ENCODE measurements at places on chromosomes 5 and 9. TPM values are rescaled to one million over a fixed set of nuclear protein-coding genes. Genes with fewer than 3 reads are reported as not detected.

DNA sequence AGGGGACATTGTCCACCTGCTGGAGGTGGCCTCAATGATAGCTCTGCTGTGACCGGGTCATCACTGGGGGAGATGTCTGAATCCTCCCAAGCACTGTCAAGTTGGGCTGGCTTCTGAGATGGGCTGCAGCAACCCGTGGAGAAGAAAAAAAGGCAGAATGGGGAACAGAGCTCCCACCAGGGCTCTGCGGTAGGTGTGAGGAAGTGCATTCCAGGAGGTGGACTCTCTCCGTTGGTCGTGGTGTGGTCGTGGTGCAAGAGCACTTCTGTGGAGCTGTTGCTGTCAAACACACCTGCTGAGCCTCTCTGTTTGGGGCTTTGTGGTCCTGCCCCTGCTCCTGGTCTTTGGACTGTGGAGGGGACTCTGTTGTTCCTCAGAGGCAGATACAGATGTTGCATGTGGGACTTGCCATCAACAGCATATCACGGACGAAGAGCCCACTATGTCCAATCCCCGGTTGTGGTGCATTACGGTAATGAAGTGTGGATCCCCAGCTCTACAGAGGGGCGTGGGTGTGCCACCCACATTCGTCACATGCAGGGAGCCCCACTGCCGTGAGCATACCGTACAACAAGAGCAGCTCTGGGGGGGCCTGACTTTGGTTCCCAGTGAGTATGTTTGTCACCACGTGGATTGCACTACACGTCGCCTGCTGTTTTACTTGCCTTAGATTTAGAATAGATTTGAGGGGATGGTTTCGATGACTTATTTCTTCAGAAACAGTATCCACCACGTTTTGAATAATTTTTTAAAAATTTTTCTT lies 36.0 kb upstream of the PITX1 start:
- no peak for DNase-seq

Gene PCDHB14
- 0.27 TPM for total RNA-seq

GRCh38 chr5:32505756-32506155 lies 61.2 kb upstream of the ZFR start:
- no peak for DNase-seq

- no peak for DNase-seq
Measured at GRCh38 chr5:7096294-7096693, 299.6 kb upstream of the ADCY2 start.

Gene ZNF883
- not detected for total RNA-seq

Gene NFIB
- 6.6 TPM for total RNA-seq

GRCh38 chr5:159163027-159163700 lies 46.2 kb downstream of the RNF145 start:
- peak; percentile 32 for DNase-seq

DNA sequence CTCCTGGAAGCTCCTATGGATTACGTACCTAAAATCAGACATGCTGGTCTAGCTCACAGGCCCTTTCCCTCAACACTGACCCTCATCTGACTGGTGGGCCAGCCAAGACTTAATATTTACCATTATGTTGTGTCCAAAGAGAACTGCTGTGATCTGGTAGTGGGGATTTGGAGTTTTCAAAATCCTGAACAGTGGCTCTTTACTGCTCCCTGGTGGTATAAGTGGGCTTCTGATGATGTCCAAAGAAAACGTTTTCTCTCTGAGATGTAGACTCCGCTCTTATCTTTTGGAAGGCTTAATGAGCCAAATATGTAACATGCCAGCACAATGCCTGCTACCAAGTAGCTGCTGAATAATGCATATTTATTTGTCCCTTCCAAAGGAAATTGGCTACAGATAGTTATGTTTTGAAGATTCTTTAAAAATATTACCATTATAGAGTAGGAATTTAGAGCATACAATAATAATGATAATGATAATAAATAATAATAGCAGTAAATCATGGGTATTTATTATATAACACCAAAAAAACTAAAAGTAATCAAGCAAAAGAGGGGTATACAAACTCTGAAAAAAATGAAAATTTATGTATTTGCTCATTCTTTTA lies 406.6 kb upstream of the TNC start:
- peak; percentile 47 for DNase-seq

DNA sequence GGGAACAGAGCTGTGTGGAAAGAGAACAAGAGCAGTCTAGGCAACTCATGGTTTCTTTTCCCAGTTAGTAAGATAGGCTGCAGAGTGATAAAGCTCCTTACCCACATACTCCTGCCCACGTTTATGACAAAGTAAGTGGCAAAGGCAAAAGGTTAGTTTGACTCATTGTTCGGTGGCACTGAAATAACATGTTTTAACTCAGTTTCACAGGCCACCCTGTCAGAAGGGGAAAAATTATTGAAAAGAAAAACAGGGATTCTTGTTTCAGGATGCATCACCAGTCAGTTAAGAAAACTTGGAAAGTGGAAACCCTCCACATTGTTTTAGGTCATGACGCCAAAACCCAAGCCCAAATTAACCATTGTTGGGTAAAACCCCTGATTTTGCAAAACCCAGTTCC lies 22.3 kb upstream of the DAB2 start:
- DNase-seq = no peak

Gene ZNG1E
- 84.9 TPM for total RNA-seq

Gene RNF44
- total RNA-seq = 58.4 TPM

DNA sequence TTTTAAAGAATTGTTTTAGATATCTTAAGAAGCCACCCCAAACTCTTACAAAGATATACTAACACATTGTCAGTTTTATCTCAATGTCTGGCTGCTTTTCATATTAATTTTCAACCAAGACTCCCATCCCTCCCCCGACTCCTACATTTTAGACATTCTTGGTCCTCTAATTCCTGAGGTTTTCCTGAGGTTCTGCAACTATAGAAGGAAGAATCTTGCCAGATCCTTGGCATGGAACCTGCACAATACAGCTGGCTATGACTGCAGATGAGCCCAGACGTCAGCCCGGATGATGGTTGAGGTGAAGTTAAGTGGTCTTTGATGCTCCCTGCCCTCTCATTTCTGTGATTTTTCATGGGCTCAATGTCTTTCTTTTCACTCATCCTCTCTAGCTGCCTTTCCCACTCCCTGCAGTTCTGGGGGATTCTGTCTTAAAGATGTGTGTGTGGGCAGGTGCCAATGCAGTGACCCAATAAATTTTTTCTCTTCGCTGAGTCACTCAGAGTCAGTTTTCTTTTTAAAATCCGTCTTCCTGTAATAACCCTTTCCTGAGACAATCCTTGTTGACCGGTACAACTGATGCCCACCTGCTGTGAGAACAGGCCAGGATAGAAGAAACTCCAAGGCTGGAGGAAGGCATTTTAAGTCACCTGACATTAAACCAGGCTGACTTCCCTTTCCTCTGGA lies 237.8 kb upstream of the GAS1 start:
- no peak for DNase-seq

- no peak for DNase-seq
Measured at GRCh38 chr9:127574072-127574993, 37.7 kb upstream of the STXBP1 start.

GRCh38 chr9:14542071-14542470 lies 151.2 kb downstream of the ZDHHC21 start:
- DNase-seq = no peak

Gene MCTP1
- total RNA-seq = 0.44 TPM

- no peak for DNase-seq
Measured at GRCh38 chr5:82816926-82817325, 260.3 kb downstream of the TMEM167A start.

DNA sequence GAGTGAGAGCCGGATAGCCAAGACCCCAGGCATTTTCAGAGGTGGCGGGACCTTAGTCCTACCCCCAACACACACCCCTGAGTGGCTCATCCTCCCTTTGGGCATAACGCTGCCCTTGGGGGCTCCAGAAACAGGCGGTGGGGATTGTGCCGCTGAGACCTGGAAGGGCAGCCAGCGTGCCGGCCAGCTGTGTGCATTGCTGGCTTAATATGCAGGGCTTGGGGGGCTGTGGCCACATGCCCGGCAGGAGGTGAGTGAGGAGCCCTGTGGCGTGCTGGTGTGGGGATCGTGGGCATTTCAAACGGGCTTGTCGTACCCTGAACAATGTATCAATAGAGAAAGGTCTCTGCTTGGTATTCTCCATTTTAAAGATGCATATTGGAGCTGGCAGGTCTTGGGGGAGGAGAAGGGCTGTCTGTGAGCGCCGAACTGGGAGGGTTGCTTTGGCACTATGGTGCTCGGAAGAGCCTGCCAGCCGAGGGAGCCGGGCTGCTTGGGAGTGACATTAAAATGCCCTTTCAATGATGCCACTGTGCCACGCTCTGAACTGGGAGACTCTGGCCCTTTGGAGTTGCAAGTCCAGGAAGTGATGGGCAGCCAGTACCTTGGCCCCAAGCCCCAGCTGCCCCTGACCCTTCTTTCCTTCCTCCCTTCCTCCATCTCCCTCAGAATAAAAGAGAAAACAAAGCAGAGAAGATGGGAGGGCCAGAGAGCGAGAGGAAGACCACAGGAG lies 11.2 kb upstream of the OLFM1 start:
- DNase-seq = no peak

- no peak for DNase-seq
Measured at GRCh38 chr9:131296906-131297500, 7.5 kb downstream of the PLPP7 start.

GRCh38 chr5:33105521-33105941 lies 335.2 kb upstream of the TARS1 start:
- no peak for DNase-seq

GRCh38 chr5:15715535-15715934 lies 215.6 kb downstream of the FBXL7 start:
- DNase-seq = no peak

DNA sequence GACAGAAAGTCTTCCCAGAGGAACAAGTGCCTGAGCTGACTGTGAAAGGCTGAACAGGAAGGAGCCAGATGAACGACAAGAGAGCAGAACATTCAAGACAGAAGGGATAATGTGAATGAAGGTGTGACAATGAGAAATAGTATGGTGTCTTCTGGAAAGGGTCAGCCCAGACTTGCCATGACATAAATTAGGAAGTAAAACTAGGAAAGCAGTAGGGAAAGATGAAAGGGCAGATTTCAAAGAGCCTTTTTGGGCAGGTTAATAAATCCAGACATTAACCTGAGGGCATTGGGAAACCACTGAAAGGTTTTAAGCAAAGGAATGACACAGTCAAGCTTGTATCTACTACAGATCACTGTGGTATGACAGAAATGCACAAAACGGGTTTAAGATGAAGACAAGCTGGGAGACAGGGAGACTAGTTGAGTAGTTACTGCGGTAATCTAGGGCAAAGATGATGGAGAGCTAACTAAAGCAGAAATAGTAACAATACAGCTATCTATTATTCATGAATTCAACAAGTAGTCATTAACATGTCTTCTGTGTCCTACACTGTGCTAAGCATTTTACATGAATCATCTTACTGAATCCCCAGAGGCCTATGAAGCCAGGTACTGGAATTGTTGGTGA lies 580.9 kb upstream of the WWC1 start:
- DNase-seq = no peak

GRCh38 chr5:21391506-21391905 lies 1403.5 kb upstream of the CDH18 start:
- DNase-seq = no peak

- DNase-seq = no peak
Measured at GRCh38 chr9:129868872-129869486, 33.7 kb downstream of the USP20 start.

DNA sequence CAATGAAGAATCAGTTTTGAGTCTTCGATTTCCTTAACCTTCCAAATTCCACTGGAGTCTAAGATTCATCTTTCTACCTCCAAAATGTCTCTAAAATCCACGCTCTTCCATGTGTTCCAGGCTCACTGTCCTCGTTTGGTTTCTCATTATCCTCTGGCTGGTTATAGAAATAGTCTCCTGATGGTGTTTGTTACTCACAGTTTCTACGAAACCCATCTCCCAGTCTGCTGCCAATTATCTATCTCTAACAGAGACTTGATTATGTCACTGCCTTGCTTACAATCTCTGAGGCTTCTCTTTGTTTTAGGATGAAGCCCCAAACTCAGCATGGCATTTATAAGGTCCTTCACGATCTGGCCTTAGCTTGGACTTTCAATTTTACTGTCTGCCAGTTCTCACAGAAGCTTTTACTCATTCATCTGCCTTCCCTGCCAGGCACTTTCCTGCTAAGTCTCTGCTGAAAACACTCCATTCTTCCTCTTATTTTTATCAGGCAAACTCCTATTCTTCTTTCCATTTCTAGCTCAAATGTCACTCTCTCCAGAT lies 339.6 kb upstream of the SGCD start:
- DNase-seq = no peak

Gene NXNL2
- 0.86 TPM for total RNA-seq

Gene TAF11L10
- total RNA-seq = not detected

Gene TBCA
- total RNA-seq = 317 TPM

Gene GPX8
- total RNA-seq = 36.5 TPM

DNA sequence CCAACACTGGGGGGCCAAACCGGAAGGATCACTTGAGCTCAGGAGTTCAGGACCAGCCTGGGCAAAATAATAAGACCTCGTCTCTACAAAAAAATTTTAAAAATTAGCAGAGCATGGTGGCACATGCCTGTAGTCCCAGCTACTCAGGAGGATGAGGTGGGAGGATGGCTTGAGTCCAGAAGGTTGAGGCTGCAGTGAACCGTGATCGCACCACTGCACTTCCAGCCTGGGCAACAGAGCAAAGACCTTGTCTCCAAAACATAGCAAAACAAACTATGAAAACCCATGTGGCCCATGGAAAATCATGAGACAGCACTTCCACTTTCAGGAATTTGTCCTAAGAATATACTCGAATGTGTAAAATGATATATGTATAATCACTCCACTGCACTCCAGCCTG lies 6.1 kb downstream of the SETX start:
- DNase-seq = no peak
